ENCODE measurements at places on chromosomes 16 and 17.

DNA sequence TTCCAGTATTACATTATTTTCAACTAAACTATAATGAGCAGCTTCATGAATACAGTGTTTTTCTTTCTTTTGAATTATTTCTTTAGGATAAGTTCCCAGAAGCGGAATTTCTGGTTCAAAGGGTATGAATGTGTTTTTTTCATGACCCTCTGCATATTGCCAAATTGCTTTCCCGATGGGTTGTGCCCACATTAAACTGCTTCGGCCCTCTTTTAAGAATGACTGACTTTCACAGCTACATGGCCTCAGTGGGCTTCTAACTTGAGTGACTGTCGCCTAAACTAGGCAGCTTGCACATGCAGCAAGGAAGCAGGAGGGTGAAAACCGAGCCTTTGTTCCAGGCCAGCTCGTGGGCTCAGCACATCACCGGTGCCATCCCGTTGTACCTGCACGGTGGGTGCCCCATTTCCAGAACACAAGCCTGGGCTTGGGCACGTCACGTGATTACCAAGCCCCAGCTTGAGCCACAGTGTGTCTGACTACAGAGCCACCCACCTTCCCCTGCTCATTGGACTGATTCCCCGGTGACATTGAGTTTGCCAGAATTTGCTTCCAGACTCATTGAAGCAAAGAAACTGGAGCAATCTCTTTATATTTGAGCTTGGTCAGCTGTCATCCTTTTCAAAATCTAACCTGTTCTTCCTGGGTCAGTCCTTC is 112.8 kb downstream of the CLEC16A start:
- DNase-seq, result no peak

- no peak for DNase-seq
These were observed 13.8 kb downstream of the EMP2 start for GRCh38 chr16:10566613-10567012.

DNA sequence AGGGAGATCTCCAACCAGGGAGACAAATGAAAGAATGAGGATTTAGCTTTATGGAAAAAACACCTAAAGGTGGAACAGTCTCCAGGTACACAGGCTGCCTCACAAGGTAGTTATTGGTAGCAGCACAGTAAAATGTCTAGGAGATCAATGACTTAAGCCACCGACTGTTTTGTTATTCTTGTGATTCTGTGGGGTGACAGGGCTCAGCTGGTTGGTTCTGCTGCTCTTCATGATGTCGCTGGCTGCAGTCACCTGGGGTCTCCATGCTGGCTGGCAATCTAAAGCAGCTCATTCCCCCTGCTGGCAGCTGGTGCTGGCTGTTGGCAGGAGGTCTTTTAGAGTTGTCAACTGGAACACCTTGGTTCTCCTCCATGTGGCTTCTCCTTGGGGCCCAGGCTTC is 69.2 kb downstream of the FOXL1 start:
- DNase-seq, result no peak

GRCh38 chr16:12084436-12084835 is 107.9 kb downstream of the SNX29 start:
- no peak for DNase-seq

DNA sequence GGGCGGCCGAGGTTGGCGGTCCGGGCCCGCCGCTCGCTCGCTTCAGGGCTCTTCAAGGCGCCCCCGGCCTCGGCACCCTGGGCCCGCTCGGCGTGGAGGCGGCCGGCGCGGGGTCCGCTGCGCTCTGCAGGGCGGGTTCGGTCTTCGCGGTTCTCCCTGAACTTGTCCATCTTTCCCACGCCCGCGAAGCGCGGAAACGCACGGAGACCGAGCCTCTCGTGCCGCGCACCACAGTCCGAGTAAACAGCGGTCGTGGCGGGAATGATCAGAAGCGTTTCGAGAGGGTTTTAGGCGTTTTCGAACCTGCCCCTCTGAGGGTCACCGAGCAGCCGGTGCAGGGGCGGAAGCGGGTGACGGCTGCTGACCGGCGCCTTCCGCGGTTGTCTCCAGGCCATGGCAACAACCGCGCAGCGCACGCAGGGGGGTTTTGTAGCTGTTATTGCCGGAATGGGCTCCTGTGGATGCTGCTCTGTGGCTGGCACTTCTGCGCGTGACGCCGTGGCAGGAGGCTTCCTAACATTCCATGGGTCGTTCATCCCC is 414 bp downstream of the NARF start:
- DNase-seq, result no peak

GRCh38 chr17:43839670-43840108 is 6.7 kb upstream of the MPP3 start:
- DNase-seq, result no peak

DNA sequence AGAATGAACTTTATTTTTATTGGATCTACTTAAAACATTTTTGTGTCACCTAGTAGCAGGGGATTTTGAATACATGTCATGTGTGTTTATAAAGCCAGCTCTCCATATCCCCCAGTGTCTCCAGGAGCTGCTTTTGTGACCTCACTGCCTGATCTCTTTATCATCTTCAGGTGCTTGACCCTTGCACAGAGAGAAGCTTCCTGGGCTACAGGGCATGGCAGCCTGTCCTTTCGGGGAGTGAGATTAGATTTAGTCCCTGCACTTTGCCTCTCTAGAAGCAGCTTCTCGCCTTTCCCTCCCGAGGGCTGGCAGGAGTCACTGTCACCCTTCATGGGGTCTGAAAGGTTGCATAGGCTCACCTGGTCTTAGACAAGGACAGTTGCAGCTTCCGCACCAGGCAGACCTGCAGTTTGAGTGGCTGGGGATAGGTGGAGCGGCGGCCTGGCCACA is 42.7 kb downstream of the PGS1 start:
- DNase-seq, result no peak

GRCh38 chr17:65588181-65588808 is 26.8 kb upstream of the AXIN2 start:
- no peak for DNase-seq

DNA sequence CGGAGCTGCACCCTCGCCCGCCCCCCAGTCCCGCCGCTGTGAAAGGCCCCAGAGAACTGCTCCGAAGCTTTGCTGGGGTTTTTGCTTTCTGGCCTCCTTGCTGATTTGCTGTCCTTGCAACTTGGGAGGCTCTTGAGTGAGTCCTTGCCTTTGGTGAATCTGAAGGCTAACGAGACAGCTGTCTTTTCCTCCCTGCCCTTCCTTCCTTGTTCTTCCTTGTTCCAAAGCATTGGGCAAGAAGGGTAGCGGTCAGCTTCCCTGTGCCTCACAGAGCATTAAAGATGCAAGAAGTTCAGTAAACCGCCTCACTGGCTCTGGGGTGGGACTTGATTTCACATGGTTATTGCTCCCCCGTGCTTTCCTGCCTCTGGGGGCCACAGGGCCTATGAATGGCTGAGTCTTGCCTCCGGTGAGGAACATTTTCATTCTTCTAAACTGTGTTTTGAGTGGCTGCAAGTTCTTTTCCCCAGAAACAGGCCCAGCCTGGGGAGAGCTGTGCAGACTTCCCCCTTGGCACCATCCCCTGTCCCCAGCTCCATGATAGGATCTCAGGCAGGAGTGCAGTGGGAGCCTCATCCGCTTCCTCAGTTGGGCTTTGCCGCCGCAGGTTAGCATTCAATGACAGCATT is 1.4 kb downstream of the YPEL2 start:
- no peak for DNase-seq

GRCh38 chr17:3722716-3723115 is 987 bp upstream of the HASPIN start:
- DNase-seq, result no peak

DNA sequence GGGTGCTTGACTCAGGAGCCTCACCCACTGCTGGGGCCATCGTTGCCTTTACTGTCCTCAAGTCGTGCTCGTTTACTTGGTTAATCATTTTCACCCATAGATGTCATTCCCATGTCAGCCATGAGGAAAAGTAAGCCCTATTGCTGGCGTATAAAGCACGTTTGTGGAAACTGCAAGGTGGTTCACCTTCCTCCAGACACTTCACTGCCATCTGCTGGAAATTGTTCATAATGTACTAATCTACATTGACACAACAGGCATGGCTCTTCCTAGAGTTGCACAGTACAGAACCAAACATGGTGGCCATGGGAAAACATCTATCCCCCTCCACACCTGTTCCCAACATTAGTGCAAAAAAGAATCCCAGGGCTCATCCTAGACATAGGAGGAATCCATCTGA is 116.6 kb downstream of the ZNF18 start:
- no peak for DNase-seq

GRCh38 chr17:76270127-76270592 is 5.0 kb downstream of the UBALD2 start:
- DNase-seq, result no peak

Measured in skin of body (tissue), 3 donors.